DMS79 (cell line): ENCODE measurements at places on chromosomes 5 and 9.

GRCh38 chr9:122058709-122059108 is 34.4 kb downstream of the TTLL11 start:
- DNase-seq: no peak

GRCh38 chr9:70007831-70008230 is 35.8 kb upstream of the MAMDC2 start:
- no peak for DNase-seq

DNA sequence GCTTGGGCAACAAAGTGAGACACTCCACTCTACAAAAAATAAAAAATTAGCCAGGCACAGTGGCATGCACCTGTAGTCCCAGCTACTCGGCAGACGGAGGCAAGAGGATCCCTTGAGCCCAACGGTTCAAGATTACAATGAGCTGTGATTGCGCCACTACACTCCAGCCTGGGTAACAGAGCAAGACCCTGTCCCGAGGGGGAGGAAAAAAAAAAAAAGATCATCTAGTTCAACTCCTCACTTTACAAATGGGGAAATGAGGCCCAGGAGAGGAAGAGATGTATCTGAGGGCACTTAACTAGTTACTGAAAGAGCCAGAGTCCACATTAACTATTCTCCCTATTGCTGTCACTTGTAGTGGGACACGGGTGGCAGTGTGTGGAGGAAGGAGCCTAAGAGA is 13.8 kb downstream of the PDCL start:
- DNase-seq: no peak

GRCh38 chr5:161851691-161852299 is 3.9 kb downstream of the GABRA1 start:
- no peak for DNase-seq

DNA sequence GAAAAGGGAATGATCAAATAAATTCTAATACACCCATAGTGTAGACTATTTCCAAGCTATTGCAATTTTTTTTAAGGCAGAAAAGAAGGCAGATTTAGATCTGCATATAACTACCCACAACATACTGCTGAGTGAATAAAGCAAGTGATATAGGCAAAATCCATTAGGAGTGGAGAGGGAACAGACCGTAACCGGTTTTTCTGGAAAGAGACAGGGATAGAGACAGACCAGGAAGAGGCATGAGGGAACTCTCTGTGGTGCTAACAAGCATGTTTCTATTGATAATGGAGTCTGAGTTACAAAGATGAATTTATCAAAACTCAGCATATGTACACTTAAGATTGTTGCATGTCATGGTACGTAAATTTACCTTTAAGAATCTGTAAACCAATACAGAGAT is 14.5 kb downstream of the ZDHHC21 start:
- DNase-seq: no peak

GRCh38 chr5:43268188-43268820 is 44.9 kb downstream of the HMGCS1 start:
- DNase-seq: no peak

- no peak for DNase-seq
These were observed 102.3 kb downstream of the ENC1 start for GRCh38 chr5:74538206-74538661.

- no peak for DNase-seq
These were observed 329 bp downstream of the SYK start for GRCh38 chr9:90801973-90802322.

- no peak for DNase-seq
These were observed 98.1 kb downstream of the MARCHF11 start for GRCh38 chr5:16081376-16081955.

DNA sequence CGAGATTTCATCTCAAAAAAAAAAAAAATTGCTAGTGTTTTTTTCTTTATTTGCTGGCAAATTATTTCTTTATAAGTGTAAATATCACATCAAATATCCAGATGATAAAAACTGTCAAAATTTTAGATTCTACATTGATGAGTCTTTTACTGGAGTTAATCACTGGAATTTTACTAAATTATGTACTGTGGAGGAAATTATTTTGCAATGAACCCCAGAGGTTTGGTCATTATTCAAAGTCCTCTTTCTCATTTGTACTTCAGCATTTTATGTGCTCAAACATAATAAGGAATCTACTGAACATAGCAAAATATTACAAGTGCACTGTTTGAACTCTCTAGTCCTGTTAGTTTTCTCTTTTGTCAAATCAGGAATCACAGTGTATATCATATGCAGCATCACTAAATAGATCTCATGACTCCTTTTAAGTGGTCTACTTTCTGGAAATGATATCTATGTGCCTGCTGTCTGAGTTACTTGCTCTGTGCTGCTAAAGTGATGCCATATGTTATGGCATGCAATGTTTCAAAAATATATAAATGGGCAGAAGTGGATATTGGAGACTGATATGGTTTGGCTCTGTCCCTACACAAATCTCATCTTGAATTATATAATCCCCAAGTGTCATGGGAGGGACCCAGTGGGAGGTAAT is 18.0 kb downstream of the OTULINL start:
- DNase-seq: no peak

DNA sequence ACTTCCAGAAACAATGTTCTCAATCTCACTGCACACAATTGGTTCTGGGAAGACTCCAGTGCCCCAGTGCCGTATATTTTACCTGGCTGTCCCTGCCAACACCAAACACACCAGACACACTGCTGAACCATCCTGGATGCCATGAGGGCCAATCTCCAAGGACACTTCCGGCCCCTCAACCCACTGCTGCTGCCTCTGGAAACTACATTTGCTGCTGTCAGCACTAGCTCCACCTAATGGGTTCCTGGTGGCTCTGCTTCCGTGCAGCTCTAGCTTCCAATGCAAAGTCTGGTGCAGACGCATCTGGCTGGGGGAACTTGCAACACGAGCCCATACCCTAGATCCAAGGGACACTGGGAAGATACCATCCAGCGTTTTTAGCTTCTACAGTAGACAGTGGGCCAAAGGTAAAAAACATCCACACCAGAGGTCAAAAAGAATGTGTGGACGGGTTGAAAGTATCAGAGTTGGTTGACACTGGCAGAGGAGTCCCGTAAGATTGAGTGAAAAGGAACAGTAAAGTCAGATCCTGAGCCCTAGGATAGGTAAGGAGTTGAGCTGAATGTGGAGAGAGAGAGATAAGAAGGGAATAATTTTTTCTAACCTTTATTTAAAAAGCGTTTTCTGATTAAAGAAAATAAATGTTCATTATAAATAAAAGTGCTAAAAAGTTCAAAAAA is 99.7 kb upstream of the KIF2A start:
- DNase-seq: no peak

DNA sequence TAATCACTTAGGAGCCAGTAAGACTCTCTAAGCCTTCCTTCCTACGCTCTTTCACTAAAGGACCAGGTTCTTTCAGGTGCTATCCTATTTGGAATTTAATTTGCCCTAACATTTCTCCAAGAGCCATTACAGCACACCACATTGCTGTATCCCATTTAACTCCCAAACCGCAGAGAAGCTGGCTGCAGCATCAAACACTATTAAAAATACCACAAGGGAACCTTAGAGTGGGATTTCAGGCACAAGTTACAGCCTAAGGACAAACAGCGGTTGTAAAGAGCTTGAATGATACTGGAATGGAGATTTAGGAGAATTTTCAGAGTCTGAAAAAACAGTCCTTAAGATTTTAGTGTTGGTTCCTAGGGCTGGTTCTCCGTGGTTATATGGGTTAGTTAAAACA is 566.4 kb downstream of the RAB3C start:
- peak; percentile 60 for DNase-seq

GRCh38 chr9:122179054-122179689 is 19.5 kb downstream of the MORN5 start:
- no peak for DNase-seq

- DNase-seq: no peak
These were observed 96.7 kb downstream of the NRG2 start for GRCh38 chr5:139946440-139946839.

GRCh38 chr5:88688984-88689667 is 193.9 kb downstream of the MEF2C start:
- DNase-seq: no peak

GRCh38 chr5:51449026-51449425 is 65.8 kb downstream of the ISL1 start:
- no peak for DNase-seq
